Muscle of leg (tissue), 16 donors: ENCODE measurements at places on chromosomes 3 and 15. TPM values are rescaled to one million over a fixed set of nuclear protein-coding genes. Genes with fewer than 3 reads are reported as not detected.

Gene PEAK1
- polyA plus RNA-seq = 32.3 TPM

Gene CHRM5
- polyA plus RNA-seq = 0.05 TPM

Gene CLDN18
- polyA plus RNA-seq = 0.51 TPM

Gene NAA50
- polyA plus RNA-seq = 112 TPM

Gene TMEM40
- polyA plus RNA-seq = 16.7 TPM

Gene SLC28A1
- polyA plus RNA-seq = 0.44 TPM

Gene KLF13
- polyA plus RNA-seq = 42.2 TPM

Gene PARP6
- polyA plus RNA-seq = 44.3 TPM

Gene AADACL2
- 2.5 TPM for polyA plus RNA-seq

Gene STAB1
- 44.3 TPM for polyA plus RNA-seq

Gene LARP6
- polyA plus RNA-seq = 13.7 TPM

Gene FANCD2OS
- not detected for polyA plus RNA-seq

Gene C3orf20
- 0.22 TPM for polyA plus RNA-seq

Gene CEP97
- polyA plus RNA-seq = 9.3 TPM

Gene CLRN1
- 0.98 TPM for polyA plus RNA-seq

Gene C3orf80
- 0.46 TPM for polyA plus RNA-seq

Gene DPH6
- 16.5 TPM for polyA plus RNA-seq

Gene CEMIP
- 3.0 TPM for polyA plus RNA-seq

Gene C2CD4A
- polyA plus RNA-seq = 0.04 TPM

Gene DNAJA4
- 78.5 TPM for polyA plus RNA-seq

Gene NR1I2
- 0.33 TPM for polyA plus RNA-seq

Gene SI
- not detected for polyA plus RNA-seq
